ENCODE measurements at places on chromosomes 12 and 14.

- no peak for DNase-seq
Measured at GRCh38 chr14:93200553-93200952, 6.3 kb downstream of the GON7 start.

- DNase-seq, result no peak
Measured at GRCh38 chr14:95041477-95042020, 115.8 kb downstream of the DICER1 start.

GRCh38 chr12:131923260-131923659, 5.8 kb upstream of the PUS1 start:
- no peak for DNase-seq

DNA sequence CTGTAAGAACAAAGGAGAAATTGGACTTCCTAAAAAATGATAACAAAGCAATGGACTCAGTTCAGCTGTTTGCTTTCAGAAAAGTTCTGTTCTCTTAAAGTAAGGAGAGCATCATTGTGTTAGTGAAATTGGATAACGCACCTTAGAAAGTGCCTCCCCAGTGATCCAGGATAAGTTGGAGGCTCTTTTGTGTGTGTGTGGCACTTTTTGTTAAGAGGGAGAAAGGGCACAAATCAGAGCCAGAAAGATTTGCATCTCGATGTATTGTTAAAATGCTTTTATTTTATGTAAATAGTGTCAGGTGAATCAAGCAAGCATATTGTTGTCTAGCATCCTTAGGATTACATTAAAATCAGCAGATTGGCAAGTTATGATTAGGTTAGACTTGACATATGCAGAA, 2.1 kb downstream of the STK38L start:
- DNase-seq, result no peak

GRCh38 chr12:55743406-55744339, 751 bp downstream of the GDF11 start:
- DNase-seq, result no peak

GRCh38 chr14:70919774-70920173, 12.5 kb downstream of the PCNX1 start:
- DNase-seq, result no peak

GRCh38 chr14:68784226-68784910, 8.5 kb downstream of the ZFP36L1 start:
- no peak for DNase-seq

DNA sequence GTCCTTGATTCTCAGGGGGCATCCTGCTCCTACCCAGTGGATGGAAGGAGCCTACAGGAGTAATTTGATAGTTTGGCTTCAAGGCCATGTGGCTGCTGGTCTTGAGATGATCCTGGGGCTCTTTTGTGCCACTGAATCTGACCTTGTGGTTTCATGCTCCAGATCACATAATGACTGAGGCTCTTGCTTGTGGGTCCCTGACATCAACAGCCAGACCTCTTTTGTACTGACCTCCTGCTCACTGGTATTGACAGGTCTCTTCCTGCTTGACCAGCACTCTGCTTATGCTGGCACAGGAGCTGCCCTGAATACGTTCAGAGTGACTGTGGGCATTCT, 23.2 kb upstream of the JPH4 start:
- no peak for DNase-seq

GRCh38 chr14:21990116-21990515, 316.5 kb upstream of the OR4E1 start:
- no peak for DNase-seq

- no peak for DNase-seq
Measured at GRCh38 chr14:89348722-89349121, 68.3 kb downstream of the FOXN3 start.

- no peak for DNase-seq
Measured at GRCh38 chr14:100822532-100823296, 3.2 kb upstream of the MEG3 start.

GRCh38 chr12:80704420-80704819, 3.0 kb upstream of the MYF6 start:
- no peak for DNase-seq

DNA sequence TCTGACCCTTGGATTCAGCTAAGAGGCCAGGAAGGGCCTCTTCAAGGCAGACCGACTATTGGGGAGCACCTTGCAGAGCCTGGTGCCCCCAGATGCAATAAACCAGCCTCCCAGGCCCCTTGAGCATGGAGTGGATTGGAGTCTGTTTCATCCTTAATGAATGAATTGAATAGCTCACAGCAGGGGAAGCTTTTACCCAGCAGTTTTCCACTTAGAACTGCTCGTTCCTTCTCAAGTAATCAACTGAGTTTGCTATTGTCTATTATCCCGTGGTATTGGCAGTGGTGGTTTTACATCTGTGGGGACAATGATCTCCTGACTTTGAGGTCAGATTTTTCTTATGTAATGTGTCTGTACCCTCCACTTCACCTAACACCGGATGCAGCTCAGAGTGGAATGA, 197.6 kb downstream of the AACS start:
- no peak for DNase-seq

GRCh38 chr14:89402363-89402762, 14.7 kb downstream of the FOXN3 start:
- DNase-seq, result no peak

DNA sequence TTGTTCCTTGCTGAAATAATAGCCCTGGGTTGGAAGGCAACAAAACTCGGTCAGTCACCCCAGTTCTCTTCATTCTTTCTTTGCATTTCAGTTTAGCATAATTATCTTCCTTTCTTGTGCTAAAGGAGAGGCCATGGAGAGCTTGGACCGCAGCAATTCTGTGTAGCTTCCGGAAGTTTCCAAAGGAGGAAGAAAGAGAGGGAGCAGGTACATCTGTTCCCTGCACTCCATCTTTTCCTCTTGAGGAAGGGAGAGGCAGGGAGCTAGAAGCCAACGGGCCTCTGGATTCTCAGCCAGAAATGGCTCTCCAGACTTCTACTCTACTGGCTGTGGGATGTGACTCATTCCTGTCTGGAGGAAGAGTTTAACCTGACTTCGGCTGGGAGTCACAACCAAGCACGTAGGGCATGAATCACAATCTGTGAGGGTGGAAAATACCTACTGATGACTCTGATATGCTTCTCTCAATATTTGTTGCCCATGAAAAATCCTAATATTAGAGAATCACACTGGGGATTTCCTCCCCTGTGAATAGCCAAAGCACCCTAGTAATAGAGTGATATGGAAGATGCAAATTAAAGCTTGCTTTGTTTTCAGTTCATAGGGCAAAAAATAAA, 17.0 kb downstream of the ANO6 start:
- DNase-seq, result no peak

GRCh38 chr14:76927971-76928700, 100.4 kb downstream of the IRF2BPL start:
- DNase-seq, result no peak

DNA sequence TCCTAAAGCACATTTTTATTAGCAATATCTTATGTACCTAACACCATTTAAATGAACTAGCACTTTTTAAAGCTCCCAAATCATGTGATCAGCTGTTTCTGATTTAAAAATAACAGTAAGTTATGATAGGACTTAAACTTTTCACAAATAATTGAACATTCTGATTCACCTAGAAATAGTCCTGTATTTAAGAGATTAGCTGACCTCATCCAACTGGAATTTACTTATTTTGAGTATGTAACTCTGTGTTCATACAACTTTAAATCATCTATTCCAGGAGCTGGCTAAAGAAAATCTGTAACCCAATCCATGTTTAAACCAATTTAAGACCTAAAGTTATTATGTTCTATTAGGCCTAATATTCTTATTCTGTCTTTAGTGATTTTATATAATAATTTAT, 184.3 kb downstream of the CCDC91 start:
- DNase-seq, result no peak

- no peak for DNase-seq
Measured at GRCh38 chr14:70020352-70021170, 141.3 kb downstream of the SMOC1 start.

DNA sequence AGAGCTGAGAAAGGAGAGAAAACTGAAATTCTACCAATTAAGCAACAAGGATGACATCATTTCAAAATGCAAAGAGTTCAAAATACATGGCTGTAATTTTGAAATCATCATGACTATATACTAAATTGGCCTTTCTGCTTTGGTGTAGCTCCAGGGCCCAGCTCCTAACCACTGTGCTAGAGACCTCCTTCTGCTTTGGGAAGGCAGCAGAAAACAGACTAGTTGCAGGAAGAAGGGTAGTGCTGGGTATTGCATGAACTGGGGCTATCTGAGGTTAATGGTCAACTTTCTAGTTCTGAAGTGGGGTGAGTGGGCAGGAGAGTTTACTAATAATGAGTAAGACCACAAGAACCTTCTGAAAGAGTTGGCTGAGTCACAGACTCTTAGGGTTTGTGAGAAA, 66.2 kb downstream of the PTGER2 start:
- DNase-seq, result no peak

DNA sequence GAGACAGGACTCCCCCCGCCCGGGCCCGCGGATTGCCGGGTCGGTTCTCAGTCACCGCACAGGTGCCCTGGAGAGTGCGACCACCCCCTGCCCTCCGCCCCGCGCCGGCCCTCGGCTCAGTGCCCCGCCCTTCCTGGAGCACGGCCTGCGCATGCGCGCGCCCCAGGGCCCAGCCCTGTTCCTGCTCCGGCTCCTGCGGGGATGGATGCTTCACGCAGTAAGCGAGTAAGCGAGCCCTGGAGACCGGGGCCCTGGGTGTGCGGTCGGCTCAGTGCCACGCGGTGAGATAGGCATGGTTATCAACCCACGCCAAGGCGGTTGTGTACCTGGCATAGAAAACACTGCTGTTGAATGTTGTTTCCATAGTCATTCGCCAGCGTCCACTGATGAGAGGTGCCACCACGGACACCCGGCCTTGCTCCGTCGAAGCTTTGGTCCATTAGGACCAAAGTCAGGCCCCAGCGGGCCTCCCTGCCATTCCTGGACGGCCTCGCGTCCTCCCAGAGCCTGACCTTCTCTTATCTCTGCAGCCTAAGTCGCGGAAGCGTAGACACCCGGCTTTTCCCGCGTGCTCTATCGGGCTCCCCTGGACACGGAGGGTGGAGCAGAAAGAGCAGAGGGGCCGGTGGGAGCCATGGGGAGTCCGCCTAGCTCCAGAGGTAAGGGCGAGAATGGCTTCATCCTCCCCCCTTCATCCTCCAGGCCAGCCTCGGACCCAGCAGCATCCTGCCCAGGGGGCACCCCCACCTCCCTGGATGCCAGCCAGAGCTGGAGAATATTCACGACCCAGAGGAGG, 90.6 kb downstream of the PAPOLA start:
- DNase-seq, result peak; percentile 60

DNA sequence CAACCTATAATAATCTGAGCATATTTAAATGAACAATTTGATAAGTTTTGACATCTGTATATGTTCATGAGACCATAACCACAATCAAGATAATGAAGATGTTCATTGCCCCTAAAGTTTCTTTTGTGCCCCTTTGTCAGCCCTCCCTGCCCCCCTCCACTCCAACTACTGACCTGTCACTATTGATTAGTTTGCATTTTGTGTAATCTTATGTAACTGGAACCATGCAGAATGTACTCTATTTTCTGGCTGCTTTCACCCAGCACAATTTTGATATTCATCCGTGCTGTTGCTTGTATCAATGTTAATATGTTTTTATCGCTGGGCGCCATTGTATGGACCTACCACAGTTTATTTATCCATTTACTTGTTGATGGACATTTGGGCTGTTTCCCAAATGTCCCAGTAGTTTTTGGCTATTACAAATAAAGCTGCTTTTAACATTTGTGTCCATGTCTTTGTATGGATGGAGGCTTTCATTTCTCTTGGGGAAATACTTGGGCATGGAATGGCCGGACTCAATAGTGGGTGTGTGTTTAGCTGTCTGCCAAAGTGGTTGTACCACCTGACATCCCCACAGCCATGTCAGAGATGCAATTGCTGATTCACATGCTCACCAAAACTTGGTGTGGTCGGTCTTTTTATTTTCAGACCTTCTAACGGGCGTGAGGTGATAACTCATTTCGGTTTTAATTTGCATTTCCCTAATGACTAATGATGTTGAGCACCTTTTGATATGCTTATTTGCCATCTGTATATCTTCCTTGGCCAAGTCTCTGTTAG, 38.9 kb downstream of the EML1 start:
- no peak for DNase-seq

GRCh38 chr12:64781280-64782190, 22.3 kb upstream of the GNS start:
- no peak for DNase-seq

GRCh38 chr12:118606690-118607089, 230.3 kb downstream of the SUDS3 start:
- DNase-seq, result no peak

- DNase-seq, result no peak
Measured at GRCh38 chr12:42977451-42978230, 388.1 kb upstream of the PRICKLE1 start.

GRCh38 chr14:41355866-41356265, 250.8 kb upstream of the LRFN5 start:
- no peak for DNase-seq

GRCh38 chr12:18436170-18436569, 174.9 kb downstream of the PIK3C2G start:
- no peak for DNase-seq

DNA sequence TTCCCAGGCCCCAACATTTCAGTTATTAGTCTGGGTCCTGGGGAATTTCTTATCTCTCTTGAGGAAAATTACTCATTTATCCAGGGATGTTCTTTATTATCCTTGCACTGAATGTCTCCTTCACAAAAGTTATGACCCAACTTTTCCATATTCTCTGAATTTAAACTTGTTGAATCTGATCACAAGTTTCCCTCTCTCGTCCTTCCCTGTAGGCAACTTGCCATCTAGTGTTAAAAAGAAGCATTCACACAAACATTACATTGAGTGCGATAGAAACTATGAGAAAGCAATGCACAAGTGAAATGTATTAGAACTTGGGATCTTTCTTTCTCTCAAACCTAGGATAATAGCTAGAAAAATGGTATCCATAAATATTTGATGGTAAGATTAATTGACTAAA, 608.4 kb downstream of the FSCB start:
- DNase-seq, result no peak

DNA sequence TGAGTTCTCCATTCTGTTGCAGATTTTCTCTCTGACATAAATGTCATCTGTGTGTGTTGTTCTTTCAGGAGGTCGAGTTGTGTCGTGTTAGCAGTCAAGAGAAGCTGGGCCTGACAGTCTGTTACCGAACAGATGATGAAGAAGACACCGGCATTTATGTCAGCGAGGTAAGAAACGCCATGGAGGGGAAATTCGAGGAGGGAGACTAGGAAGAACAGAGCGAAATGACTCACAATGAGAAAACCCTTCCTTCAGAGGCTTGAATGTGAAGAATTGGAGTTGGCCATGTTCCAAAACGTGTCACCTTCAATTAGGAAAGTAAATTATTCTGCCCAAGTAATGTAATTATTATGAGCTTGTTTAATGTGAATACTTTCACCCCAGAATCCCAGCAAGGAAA, 364.5 kb downstream of the PDZRN4 start:
- DNase-seq, result no peak
